ENCODE measurements at places on chromosomes 4 and X.

DNA sequence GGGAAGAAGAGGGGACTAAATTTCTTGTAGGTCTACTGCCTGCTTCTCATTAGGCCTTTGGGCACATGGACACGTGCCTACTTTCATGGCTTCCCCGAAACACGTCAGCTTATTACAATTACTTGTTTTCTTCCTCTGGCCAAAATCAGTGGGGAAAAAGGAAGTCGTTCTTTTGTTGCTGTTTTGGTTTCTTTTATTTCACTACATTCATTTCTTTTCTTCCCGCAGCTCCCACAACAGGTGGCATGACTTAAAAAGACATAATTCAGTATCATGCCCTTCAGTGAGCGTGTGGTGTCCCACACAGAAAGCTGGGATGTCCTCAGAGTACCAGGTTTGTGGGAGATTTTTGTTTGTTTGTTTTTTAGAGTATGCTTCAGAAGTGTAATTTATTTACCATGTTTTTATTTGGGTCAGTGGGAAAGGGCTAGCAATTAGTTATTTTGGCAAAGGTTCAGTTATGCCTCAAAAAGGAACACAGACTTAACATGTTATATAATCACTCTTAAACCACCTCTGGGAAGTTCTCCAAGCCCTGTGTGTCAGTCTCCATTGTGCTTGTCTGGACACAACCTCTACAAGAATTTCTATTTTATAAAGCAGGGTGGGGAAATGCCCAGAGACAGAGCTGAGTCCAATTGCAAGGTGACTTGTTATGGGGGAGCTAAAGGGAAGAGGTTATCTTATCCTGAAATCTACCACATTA is 44.2 kb upstream of the SPRY1 start:
- no peak for DNase-seq

GRCh38 chrX:15813416-15813815 is 23.1 kb downstream of the ZRSR2 start:
- DNase-seq, result no peak

- DNase-seq, result no peak
These were observed 93.6 kb downstream of the ATXN3L start for GRCh38 chrX:13226214-13226613.

GRCh38 chrX:72051589-72051988 is 80.1 kb downstream of the RTL5 start:
- DNase-seq, result no peak

DNA sequence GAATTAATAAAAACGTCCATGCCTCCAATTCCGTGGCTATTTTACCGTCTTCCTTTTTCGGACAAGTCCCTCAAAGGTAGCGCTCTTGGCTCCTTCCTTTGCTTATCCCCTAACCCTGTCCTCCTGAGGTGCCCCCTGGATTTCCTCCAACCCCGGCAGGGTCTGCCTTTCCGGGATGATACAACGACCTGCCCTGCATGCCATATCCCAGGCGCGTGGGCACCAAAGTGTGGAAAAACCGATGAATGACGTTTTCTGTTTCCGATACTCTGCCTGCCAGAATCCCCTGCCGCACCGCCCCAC is 706 bp upstream of the CSTF2 start:
- no peak for DNase-seq

GRCh38 chr4:185201977-185202962 is 1.5 kb downstream of the CFAP97 start:
- DNase-seq, result peak; percentile 19

- DNase-seq, result no peak
These were observed 14.4 kb upstream of the SOD3 start for GRCh38 chr4:24780936-24781495.

DNA sequence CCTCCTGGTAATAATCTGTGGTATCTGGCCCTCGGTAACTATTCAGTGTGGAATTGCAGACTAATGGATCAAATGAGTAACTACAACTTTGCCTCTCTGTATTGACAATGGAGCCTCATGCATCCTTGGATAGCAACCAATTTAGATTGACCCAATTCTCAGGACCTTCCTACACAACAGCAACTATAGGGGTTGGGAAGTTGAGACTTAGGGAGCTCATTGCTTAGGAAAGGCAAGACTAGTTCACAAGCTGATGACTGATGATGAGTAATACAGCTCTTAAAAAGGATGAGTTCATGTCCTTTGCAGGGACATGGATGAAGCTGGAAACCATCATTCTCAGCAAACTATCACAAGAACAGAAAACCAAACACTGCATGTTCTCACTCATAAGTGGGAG is 47.5 kb upstream of the KLHL13 start:
- DNase-seq, result no peak

- DNase-seq, result no peak
These were observed 19.4 kb downstream of the AWAT2 start for GRCh38 chrX:70030301-70030767.

DNA sequence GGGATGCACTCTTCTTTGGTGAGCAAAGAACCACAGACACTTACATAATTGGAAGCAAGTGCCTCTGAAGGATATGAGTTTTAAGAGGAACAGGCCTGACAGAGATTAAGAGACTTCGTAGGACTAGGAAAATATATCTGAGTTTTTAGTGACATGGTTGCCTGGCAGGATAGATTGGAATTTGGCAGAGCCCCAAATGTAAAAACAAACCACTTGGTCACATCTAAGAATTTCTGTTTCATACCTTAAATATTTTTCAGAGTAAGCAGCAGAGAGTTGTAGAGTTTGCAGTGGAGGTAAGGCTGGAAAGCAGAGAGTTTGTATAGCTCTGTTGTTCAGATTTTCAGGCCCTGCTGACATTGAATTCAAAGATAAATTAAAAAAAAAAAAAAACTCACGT is 150.1 kb upstream of the MAGEB2 start:
- no peak for DNase-seq

DNA sequence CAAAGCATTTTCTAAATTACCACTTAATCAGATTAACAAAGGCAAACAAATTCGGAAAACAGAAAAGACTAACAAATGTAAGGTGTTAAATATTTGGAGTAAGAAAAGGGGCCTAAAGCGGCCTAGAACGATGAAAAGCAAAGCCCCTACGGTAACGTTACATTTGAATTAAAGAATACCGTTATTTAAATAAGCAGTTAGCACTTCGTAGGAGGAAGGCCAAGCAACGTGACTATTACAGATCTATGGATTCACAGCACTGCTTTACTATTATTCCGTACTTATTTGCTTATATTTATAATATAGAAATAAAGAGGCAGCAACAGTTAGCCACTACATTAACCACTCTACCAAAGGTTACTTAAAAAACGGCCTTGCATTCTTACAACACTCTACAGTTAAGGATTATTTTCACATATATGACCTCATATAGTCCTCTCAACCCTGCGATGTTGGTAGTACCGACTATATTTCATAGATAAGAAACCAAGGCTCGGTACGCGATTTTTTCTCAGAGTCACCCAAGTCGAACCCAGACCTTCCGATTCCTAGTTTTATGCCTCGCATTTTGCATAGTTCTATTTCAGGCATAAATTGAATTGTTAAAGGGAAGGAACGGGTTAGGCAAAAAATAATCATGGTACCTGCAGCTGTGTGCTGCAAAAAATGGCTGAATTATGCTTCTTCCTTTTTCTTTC is 2.9 kb downstream of the KLHL15 start:
- DNase-seq, result no peak

- no peak for DNase-seq
These were observed 1.2 kb downstream of the METAP1 start for GRCh38 chr4:98996765-98997068.
